ENCODE measurements at places on chromosomes 12 and 14.

- no peak for DNase-seq
These were observed 771.4 kb downstream of the AACS start for GRCh38 chr12:125836647-125837046.

- no peak for DNase-seq
These were observed 12.6 kb upstream of the RNASE4 start for GRCh38 chr14:20671597-20672283.

DNA sequence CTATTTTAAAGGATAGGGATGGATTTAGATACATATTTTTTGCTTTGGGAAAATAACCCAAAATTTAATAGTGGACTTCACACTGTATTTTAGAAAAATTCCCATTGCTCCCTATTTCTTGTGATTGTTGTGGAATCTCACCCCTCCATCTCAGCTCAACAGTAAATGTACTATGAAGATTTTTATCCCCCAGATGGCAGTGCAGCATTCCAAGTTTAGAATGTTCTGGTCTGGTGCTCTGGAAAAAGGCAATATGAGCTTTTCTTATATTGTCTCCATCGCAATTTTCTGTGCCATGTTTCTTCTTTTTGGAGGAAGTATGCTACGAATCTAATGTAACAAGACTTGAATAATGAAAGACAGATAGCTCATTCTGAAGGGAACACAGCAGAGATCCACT, 471.7 kb upstream of the SYT1 start:
- no peak for DNase-seq

DNA sequence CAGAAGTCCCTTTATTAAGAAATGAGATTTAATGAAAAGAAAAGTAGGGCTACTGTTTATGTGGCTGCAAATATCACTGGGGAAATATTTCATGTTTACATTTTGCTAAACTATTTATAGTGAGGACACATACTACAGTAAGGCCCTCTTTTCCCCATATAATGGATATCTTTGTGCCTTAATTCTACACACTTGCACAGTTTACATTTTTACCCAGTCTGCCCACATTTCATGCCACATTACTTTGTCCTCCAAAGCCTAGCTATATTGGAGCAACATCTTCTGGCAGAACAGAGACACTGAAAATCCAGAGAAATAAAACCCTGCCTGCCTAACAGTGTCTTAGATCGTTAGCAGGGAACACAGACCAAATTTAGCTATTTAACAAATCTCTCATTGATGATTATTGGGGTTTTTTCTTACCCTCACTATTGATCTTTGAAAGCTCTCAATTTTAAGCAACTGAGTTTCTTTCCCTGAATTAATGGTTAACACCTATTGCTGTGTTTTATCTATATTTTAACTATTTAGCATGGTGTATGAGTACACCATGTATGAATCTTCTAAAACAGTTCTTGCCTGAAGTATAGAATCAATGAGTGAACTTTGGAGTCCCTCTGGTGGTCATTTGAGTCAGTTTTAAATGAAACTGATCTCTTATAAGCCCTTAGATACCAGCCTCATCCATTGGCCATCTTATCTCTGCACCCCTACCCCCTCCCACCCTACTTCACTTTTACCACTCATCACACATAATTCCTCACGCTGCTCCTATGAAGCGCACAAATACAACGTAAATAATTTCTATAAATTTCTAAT, 170.2 kb downstream of the BCAT1 start:
- DNase-seq: no peak

DNA sequence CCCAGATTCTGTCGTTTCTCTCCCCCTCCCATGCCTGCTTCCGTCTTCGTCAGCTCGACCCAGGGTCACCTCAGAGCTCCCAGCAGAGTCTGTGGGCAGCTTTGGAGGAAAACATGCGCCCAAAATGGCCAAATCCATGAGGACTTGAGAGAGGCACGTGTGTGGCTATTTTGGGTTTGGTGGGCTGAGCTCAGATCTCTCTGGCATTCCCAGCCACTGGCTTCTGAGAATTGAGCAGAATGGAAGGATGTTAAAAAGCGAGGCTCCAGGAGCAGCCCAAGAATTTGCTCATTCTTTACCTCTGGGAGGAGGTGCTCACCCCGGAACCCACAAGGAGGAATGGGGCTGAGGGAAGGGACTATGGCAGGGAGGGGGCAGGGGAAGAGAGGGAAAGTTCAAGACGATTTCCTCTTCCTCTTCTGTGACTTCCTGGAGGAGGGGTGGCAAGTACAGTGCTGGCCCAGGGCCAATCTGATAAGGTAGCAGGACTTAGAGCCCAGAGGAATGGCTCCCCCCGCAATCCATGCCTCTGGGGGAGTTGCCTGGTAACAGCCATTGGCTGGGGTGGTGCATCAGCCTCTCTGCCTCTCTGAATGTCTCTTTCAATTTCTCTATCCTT, 20.1 kb downstream of the TSPAN9 start:
- DNase-seq: no peak

GRCh38 chr12:43550831-43551271, 1.2 kb downstream of the ADAMTS20 start:
- peak; percentile 47 for DNase-seq

- DNase-seq: no peak
These were observed 65.9 kb upstream of the ARHGAP5 start for GRCh38 chr14:32011225-32011624.

- no peak for DNase-seq
These were observed 18.6 kb upstream of the MDM1 start for GRCh38 chr12:68350753-68351152.

GRCh38 chr12:70763666-70764065, 126.4 kb upstream of the PTPRB start:
- DNase-seq: no peak

DNA sequence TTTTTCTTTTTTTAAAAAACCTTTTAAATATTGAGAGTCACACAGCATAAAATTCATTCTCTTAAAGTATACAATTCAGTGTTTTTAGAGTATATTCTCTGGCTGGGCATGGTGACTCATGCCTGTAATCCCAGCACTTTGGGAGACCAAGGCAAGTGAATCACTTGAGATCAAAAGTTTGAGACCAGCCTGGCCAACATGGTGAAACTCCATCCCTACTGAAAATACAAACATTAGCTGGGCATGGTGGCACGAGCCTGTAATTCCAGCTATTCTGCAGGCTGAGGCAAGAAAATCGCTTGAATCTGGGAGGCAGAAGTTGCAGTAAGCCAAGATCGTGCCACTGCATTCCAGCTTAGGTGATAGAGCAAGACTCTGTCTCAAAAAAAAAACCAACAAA, 68.4 kb upstream of the BCAT1 start:
- no peak for DNase-seq

GRCh38 chr12:131131077-131131807, 177.5 kb downstream of the ADGRD1 start:
- no peak for DNase-seq

DNA sequence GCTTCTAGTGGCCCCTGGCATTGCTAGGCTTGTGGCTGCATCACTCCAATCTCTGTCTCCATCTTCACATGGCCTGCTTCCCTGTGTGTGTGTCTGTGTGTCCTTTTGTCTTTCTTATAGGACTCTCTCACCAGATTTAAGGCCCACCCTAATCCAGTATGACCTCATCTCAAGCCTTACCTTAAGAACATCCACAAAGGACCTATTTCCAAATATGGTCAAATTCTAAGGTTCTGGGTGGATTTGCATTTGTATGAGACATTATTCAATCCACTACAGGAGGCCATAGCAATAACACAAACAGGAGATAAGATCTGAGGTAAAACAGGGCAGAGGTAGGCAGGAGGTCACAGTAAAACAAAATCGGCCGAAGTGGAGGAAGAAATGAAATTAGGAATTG, 375.9 kb downstream of the BTG1 start:
- DNase-seq: no peak

DNA sequence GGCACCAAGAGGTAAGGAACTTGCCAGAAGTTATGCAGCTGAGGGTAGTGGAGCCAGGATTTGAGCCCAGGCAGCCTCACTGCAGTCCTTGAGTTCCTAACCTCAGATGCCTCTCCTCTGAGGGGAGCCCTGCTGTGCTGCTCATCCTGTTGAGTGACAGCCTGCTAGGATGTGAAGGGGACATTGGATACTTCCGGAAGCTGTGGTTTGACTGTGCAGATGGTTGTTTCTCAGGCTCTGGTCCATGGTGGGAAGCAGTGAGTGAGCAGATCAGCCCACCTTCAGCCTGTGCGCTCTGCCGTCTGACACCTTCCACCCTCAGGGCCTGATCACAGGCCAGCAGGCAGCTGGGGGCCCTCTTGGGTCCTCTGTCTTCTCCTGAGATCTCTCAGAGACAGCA, 253.2 kb downstream of the CACNA1C start:
- no peak for DNase-seq

DNA sequence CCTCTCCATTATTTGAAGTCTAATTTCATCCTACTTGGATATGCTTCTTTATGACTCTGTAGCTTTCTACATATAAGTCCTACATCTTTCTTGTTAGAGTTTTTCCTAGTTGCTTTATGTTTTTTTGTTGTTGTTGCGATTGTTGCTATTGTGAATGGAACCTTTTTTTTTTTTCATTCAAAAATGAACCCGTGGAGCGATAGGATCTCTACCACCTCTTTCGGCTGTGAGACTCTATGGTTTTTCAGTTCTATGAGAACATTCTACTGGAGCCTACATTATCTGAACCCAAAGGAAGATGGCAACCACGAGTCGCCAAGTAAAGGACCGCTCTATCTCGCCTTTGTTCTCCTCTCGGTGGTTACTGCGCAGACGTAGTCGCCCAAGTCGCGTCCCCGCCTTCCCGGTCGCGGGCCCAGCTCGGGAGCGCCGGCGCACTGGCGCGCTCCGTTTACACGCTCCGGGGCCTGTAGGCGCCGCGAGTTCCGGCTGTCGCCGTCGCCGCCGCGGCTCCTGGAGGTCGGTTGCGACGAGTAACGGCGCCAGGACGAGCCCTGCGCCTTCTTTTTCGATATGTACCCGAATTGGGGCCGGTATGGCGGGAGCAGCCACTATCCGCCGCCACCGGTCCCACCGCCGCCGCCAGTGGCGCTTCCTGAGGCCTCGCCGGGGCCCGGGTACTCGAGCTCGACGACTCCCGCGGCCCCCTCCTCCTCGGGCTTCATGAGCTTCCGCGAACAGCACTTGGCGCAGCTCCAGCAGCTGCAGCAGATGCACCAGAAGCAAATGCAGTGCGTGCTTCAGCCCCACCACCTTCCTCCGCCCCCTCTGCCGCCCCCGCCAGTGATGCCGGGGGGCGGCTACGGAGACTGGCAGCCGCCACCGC, at the start of gene YLPM1:
YLPM1 (plus strand) TSS at position 400 of the 886 bp plus-strand sequence; CDS start at position 574, 174 bp downstream.
- DNase-seq: peak; percentile 90

DNA sequence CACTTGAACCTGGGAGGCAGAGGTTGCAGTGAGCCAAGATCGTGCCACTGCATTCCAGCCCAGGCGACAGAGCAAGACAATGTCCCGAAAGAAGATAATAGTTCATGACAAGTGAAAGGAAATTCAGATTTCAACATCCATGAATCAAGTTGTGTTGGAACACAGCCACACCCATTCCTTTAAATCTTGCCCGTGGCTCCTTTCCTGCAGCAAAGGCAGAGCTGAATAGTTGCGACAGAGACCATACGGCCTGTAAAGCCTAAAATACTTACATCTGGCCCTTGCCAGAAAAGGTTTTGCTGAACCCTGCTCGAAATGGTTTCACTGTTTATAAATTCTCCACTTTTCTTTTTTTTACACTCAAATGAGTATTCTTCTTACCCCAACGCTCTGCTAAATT, 17.7 kb upstream of the ITPK1 start:
- DNase-seq: no peak

GRCh38 chr14:67766035-67766680, 50.2 kb downstream of the ZFYVE26 start:
- DNase-seq: no peak

- DNase-seq: no peak
These were observed 25.4 kb downstream of the UTP20 start for GRCh38 chr12:101305226-101305779.

GRCh38 chr12:51070004-51070403, 13.4 kb downstream of the CSRNP2 start:
- no peak for DNase-seq

GRCh38 chr14:23126548-23127278, 7.7 kb upstream of the CEBPE start:
- DNase-seq: no peak

- DNase-seq: no peak
These were observed 126.6 kb downstream of the ZFP36L1 start for GRCh38 chr14:68666236-68666635.

DNA sequence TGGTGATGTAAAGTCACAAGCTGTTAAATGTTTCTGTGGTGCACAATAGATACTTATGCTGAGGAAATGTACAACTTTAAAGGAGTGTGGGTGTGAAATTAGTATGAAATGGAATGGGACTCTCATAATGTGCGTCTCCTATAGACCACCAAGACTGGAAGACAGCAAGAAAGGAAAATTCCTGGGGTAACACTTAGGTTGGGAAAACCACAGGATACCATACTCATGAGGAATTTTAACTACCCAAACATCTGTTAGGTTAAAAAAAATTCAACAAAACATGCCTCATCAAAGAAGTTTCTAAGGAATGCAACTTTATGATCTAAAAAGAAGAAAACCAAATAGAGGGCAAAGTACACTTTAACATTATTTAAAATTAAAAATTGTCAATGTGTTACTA, 113.7 kb upstream of the MYF6 start:
- no peak for DNase-seq

- no peak for DNase-seq
These were observed 49.5 kb upstream of the FOXN3 start for GRCh38 chr14:89466484-89466883.

DNA sequence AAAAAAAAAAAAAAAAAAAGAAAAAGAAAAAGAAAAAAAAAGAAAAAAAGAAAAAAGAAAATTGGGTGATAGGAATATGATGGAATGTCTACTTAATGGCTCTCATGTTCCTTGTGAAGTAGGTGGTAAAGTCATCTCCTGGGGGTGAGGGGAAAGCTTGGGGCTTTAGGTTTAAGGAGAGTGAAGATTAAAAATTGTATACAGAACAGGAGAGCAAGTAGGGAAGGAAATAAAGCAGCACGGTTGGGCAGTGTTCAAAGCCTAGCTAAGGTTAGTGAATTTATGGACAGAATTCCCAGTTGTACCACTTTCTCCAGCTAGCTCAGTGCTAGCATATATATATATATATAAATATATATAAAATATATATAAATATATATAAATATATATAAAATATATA, 40.0 kb upstream of the SLC2A13 start:
- DNase-seq: no peak

- DNase-seq: no peak
These were observed 12.5 kb upstream of the TEX22 start for GRCh38 chr14:105385698-105386365.

DNA sequence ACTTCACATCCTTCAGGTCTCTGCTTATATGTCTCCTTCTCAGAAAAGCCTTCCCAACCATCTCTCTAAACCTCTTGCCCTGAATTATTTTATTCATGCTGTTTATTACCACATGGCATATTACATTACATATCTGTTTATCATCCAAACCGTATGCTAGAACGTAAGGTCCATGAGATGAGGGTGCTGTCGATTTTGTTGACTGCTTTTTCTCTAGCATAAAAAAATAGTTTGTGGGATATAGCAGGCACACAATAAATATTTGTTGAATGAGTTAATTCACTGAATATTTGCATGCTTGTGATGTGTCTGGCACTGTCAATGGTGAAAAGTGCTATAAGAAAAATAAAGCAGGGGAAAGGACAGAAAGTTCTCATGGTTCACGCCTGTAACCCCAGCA, 22.9 kb downstream of the SAMD4A start:
- no peak for DNase-seq
